SJSA1 (cell line): ENCODE measurements at places on chromosomes 1 and 21.
A peak's percentile ranks its signal among the peaks of the same experiment; 100 is the strongest.

- no peak for DNase-seq
Observed at GRCh38 chr1:18793164-18793563, 66.3 kb downstream of the TAS1R2 start.

DNA sequence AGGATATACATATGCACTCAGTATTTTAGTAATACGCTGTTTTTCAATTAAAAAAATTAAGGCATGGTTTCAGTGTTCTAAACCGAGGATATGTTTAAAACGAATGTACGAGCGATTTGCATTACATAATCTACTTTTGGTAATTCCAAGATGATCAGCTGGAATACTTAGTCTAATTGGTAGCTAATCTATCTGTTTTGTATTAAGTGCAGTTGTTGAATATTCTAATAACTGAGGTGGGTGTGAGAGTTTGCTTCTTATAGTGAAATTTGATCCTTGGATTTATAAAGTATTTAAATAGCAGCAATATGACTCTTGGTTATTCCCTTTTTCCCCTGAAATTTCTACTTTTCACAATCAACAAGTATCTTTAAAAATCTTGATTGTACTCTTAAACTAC, 1.3 kb downstream of the RNF2 start:
- DNase-seq, result no peak

- no peak for DNase-seq
Observed at GRCh38 chr1:159973350-159973940, 19.4 kb upstream of the SLAMF9 start.

GRCh38 chr1:212108187-212108586, 72.6 kb downstream of the DTL start:
- DNase-seq, result no peak

DNA sequence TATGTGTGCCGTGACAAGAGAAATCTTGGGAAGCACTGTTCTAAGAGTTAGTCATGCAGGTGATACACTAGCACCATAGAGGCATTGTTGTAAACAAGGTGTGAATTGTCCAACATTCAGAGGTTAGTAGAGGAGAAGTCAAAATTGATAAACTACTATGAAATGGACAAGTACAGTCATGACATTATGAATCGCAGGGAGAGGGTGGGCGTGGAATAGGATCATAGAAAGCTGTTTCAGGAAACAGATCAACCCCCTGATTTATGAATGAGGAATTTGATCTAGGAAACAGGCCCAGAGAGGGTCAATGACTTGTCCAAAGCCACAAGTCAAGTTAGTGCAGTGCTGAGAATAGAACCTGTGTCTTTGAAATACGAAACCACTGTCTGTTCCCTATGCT, 58.5 kb upstream of the LAX1 start:
- no peak for DNase-seq

DNA sequence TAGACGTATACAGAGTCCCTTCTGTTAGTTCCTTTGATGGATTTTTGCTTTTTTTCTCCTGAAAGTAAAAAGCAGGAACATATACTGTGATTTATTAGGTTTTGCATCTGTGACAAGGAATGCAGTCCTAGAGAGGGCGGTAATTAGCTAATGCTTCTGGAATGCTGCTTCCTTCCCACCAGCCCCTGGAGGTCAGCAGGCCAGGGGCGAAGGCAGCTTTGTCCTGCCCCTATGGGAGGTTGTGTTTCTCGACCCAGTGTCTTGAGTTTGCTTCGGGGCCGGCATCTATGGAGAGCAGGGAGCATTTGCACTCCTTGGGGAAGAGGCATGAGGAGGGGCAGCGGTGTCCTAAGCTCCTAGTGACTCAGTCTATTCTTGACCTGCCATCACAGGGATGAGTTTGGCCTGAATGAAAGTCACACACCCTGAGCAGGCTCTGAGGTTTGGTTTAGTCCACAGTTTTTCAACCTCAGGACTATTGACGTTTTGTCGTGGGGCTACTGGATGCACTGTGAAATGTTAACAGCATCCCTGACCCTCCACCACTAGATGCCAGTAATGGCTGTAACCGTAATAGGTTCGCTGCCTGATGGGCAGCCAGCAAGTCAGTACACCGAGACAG, 85.0 kb upstream of the KCNJ15 start:
- peak; percentile 71 for DNase-seq

DNA sequence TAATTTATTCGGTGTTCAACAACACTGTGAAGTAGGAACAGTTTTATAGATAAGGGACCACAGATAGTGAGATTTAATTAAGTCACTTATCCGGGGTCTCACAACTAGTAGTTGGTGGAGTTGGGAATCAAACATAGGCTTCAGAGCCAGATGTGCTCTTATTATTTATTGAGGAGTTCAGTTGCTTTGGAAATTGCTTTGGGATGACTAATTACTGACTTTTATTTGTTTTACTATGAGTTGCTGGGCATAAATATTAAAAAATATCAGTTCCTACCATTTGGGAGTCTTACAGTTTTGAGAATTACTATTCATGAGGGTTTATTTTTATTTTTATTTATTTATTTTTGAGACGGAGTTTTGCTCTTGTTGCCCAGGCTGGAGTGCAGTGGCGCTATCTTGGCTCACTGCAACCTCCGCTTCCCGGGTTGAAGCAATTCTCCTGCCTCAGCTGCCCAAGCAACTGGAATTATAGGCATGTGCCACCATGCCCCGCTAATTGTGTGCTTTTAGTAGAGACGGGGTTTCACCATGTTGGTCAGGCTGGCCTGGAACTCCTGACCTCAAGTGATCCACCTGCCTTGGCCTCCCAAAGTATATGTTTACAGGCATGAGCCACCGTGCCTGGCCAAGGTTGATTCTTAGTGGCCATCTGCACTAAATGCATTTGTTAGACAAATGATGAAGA, 27.7 kb downstream of the THRAP3 start:
- no peak for DNase-seq

DNA sequence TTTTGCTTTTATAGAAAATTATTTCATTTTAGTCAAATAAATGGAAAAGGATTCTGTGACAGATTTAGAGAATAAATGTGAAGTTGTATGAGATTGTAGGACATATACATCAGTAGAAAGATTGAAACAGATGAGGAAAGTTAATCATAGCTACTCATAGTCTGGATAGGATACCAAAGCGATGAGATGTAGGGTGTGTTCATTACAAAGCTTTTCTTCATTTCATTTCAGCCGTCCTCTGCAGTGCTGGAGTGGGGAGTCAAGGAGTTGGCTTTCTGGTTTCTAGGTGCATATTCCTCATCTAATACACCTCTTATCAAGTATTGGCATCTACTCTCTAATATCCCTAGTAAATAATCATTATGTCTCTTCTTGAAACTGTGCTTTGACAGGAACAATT, 149.5 kb upstream of the NEGR1 start:
- no peak for DNase-seq

GRCh38 chr1:202046748-202047708, 36.6 kb downstream of the ELF3 start:
- DNase-seq, result no peak

GRCh38 chr21:44892536-44893277, 19.2 kb upstream of the PTTG1IP start:
- no peak for DNase-seq

DNA sequence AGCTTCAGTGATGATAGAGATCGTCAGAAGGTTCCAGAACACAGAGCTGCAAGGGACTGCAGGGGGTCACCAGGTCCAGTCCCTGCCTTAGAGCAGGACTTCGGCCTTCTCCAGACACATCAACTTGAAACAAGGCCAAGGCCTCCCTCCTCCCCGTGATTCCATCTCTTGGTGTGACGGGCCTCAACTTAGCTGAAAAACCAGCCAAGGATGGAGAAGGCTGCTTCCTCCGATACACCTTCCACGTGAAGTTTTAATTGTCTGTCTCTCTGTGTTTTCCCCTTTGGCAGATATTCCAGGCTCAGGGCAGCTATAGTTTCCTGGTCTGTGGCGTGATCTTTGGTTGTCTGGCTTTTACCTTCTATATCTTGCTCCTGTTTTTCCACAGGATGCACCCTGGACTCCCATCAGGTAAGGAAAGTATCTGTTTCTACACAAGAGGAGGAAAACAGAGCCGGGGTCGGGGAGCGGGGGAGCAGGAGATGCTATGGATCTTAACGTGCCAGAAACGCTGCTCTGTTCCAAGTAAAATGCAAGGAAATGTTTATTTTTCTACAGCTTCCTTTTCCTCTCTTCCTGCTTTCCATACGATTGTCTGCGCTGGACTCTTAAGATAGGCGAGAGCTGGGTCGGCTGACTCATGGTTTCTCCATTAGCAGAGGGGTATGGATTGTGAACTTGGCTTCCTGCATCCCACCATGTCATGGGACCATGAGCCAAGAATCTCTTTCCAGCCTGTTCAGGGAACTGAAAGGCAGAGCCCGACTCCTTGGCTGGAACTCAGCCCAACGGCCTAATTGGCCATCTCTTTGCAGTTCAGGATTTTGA, 32.8 kb downstream of the ELK4 start:
- DNase-seq, result no peak

DNA sequence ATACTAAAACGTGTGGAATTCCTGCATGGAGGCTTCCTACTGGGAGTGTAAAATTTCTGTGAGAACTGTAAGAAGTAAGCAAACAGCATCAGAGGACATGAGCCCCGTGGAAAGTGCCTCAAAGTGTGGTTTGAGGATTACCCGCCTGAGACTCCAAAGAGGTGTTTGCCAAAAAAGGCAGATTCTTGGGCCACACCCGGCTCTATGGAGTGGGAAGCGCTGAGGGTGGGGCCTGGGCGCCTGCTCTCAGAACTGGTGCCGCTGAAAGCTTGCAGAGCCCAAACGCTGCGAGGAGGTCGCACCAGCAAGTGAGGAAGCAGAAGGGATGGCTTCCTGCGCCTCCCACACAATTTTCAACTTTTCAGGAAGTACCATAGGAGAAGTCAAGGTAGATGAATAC, 43.0 kb upstream of the PSEN2 start:
- DNase-seq, result no peak

DNA sequence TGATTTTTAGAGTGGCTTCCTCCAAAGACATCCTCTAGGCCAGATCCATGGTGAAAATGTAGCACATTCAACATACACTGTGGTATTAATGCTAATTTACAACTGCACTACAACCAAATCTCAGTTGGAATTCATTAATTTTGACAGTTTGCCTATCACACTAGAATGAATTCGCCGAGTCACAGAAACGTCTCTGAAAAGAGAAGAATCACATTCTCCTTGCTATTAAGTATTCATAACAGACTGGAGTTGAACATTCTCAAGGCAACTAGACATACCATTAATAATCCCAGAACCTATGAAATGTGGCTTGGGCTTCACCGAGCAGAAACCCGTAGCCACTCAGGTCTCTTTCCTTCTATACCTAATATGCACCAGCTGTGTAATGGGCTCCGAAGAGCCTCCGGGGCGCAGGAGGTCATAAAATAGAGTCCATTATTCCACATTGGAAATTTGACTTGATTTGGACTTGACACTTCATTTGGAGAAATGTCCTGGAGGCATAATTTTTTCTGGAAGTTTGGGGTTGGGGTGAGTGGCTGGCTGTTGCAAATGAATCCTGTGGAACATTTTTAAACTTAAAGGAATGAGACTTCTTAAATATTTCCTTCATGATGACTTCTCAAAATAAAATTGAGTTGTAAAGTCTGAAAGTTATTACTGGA, 117.1 kb downstream of the DSCAM start:
- no peak for DNase-seq

- no peak for DNase-seq
Observed at GRCh38 chr1:5701642-5702041, 290.6 kb downstream of the NPHP4 start.

GRCh38 chr1:201938440-201939035, 7.8 kb downstream of the LMOD1 start:
- peak; percentile 34 for DNase-seq

GRCh38 chr21:19523746-19524145, 1120.2 kb upstream of the TMPRSS15 start:
- DNase-seq, result no peak

DNA sequence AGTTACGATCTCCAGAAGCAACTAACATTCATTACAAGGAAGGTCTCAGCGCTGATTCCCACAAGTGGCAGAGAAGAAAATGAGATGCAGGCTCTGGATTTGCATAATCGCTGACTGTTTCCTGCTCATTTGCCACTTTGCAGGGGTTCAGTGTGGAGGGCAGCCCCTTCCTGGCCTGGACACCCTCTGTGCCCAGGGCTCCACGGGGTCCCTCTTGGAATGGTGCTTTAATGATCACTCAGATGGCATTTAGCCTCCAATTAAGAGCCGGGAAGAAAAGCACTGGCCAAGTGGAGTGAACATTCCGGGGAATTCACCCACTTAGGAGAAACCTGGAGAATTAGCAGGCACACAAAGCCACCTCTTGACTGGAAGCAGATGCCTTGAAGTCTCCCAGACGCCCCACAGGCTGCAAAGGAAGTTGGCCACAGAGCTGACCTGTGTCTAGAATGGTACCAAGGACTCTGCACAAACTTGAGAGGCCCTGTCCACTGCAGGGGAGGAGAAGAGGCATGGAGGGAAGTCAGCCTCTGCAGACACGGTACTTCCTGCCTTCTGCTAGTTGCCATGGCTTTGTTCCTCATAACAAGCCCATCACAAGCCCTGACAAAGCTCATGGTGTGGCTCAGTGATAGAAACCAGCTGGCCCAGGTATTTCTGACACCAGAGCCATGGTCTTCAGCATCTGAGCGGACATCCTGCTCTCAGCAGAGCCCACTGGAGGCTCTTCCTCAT, 157.2 kb downstream of the KAZN start:
- DNase-seq, result no peak

- peak; percentile 31 for DNase-seq
Observed at GRCh38 chr1:159008744-159009188, 941 bp upstream of the IFI16 start.

DNA sequence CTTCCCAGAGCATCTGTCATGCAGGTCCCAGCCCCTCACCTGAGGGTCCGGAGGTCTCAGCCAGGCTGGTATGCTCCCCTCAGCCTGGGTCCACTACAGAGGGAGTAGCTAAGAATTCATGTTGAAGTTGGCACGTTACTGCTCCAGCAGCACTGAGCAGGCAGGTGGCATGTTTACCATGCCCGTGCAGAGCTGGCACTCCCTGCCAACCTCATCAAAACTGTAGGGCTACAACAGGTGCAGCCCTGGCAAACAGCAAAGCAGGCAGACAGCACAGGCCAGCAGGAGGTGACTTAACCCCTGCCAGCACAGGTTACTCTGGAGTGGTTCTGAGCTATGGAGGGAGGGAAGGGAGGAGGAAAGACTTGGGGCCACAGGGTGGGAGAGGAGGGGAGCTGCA, 46.4 kb downstream of the NUAK2 start:
- DNase-seq, result no peak

GRCh38 chr1:43319288-43319687, 18.3 kb upstream of the MPL start:
- no peak for DNase-seq

DNA sequence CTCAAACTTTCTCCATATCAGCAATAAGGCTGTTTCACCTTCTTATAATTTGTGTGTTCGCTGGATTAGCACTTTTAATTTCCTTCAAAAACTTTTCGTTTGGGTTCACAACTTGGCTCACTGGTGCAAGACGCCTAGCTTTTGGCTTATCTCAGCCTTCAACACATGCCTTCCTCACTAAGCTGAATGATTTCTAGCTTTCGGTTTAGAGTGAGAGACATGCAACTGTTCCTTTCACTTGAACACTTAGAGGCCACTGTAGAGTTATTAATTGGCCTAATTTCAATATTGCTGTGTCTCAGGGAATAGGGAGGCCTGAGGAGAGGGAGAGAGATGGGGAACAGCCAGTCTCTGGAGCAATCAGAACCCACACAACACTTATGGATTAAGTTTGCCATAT, 41.2 kb upstream of the IFNLR1 start:
- no peak for DNase-seq

- peak; percentile 69 for DNase-seq
Observed at GRCh38 chr1:172637522-172637921, 21.4 kb upstream of the FASLG start.
